ENCODE measurements at places on chromosomes 5 and 9.
A peak's percentile ranks its signal among the peaks of the same experiment; 100 is the strongest.

GRCh38 chr5:173627860-173628392 is 11.5 kb upstream of the BOD1 start:
- no peaks in the 10 kb centered on the region for H3K4me1 ChIP-seq
- no peak overlapping the region for H3K27ac ChIP-seq
- DNase-seq = no peak
- H3K27me3 ChIP-seq = no peaks in the 10 kb centered on the region
- H3K4me3 ChIP-seq = no peak overlapping the region
- no peaks in the 10 kb centered on the region for H3K36me3 ChIP-seq

GRCh38 chr9:22446589-22446949 is at the start of gene DMRTA1:
Gene DMRTA1 (plus strand): TSS chr9:22446824. CDS start chr9:22447066, 242 bp downstream.
- H3K4me1 ChIP-seq = peaks cover 13% of the 10 kb centered on the region
- H3K4me3 ChIP-seq = peak within 1 kb of the TSS; percentile 22
- DNase-seq = no peak

DNA sequence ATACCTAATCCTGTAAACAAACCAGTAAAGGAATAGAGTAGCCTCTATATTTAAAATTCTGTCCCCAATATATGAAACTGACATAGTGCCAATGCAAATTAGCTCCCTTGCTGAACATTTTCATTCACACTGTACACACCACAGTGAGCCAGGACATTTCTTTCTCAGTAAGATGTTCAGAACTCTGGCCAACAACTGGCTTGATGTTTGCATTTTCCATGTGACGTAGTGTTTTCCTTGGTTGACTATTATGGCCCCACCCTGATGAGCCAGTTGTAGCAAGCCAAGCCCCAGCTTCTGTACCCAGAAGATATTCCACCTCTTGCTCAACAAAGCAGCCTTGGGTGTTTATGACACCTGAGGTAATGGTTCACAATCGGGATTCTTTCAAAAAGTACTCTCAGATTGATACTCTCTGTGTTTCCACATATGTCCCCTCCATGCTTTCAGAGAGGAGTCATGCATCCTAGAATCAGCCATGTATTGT is 17.7 kb upstream of the ANXA1 start:
- H3K27ac ChIP-seq = no peak overlapping the region
- H3K36me3 ChIP-seq = no peaks in the 10 kb centered on the region
- H3K27me3 ChIP-seq = no peaks in the 10 kb centered on the region
- no peak for DNase-seq
- peaks cover 35% of the 10 kb centered on the region for H3K4me1 ChIP-seq
- H3K4me3 ChIP-seq = no peak overlapping the region

DNA sequence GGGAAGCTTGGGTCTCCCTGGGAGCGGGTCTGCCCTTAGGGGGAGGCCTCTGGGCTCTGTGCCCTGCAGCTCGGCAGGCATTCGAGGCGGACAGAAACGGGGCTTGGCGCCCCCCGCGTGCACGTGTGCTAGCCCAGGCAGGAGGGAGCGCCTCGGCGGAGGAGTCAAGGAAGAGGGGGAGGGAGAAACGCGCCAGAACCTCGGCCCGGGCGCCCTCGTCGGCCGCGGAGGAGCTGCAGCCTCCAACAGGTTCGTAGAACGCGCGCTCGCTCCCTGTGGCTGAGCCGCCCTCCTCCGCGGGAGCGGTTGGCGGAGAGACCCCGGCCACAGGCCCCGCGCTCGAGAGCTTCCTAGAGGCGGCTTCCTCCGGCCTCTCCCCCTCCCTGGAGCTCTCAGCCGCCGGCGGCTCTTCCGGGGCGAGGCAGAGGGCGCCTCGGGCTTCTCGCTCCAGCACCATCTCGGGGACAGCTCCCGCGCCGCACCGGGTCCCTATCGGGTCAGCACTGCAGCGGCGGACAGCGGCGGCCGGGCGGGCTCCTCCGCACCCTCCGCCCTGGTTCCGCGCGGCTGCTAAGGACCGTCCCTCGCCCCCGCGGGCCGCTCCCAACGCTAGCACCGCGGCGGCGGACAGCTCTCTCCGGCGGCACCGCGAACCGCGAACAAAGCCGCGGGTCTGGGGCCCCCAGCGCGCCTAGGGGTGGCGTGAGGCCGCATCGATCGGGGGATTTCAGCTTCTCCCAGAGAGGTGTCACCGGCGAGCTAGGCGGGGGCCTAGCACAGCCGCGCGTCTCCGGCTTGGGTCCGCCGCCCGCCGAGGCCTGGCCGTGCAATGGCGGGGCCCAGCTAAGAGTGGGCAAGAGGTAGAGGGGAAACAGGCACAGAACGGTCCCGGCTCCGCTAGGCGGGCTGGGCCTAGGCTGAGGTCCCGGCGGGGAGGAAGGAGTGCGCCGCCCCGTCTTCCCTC is 74.6 kb upstream of the CPLX2 start:
- no peak overlapping the region for H3K27ac ChIP-seq
- no peaks in the 10 kb centered on the region for H3K36me3 ChIP-seq
- H3K4me1 ChIP-seq = peaks cover 16% of the 10 kb centered on the region
- H3K4me3 ChIP-seq = no peak overlapping the region
- DNase-seq = peak; percentile 84

- H3K4me1 ChIP-seq = no peaks in the 10 kb centered on the region
- H3K36me3 ChIP-seq = no peaks in the 10 kb centered on the region
- H3K4me3 ChIP-seq = no peak overlapping the region
- no peak overlapping the region for H3K27ac ChIP-seq
- no peaks in the 10 kb centered on the region for H3K27me3 ChIP-seq
Observed at GRCh38 chr5:94544875-94545547, 73.4 kb downstream of the KIAA0825 start.

DNA sequence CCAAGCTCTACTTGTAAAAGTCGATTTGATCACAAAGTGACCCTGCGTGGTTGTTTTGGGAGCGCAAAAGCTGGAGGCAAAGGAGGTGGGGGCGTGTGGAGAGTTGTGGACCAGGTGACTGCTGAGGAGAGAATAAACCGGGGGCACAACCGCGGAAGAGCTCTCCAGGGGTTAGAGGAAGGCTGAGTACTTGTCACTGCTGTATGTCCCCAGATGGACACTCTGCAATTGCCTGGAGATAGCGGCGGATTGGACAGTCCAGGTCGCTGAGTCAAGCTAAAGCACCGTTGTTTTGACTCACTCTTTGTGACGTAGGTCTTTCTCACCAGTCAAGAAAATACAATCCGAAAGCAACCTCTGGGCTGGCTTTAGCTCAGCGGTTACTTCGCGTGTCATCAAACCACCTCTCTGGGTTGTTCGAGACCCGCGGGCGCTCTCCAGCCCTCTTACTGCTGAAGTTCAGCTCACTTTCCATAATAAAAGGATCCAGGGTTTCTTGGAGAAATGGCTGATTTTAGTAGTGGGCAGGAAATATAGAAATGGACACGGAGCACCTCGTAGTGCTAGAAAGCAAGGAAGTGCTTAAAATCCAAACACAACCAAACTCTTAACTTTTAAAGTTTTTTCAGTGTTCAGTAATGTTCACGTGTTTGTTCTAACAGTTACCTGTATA is 25.7 kb downstream of the ZMAT2 start:
- no peaks in the 10 kb centered on the region for H3K27me3 ChIP-seq
- peaks cover 6% of the 10 kb centered on the region for H3K4me1 ChIP-seq
- peak overlapping the region; percentile 39 for H3K4me3 ChIP-seq
- no peak overlapping the region for H3K27ac ChIP-seq
- H3K36me3 ChIP-seq = no peaks in the 10 kb centered on the region
- DNase-seq = peak; percentile 62

DNA sequence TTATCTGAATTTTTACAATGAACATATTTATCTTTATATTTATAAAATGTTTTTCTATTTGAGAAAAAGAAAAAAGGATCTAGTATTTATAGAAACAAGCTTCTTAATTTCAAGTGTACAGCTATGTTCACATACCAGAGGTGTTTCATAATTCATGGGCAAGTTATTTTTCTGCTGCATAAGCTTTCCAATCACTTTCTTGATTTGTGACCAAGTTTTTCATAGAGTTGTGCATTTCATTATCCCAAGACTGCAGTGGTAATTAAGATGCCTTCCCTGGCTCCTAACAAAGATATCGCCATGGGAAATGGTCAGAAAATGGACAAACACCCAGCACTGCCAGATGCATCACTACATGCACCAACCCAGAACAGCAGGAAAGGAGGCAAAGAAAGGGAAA is 124.6 kb downstream of the GNAQ start:
- no peaks in the 10 kb centered on the region for H3K27me3 ChIP-seq
- H3K4me3 ChIP-seq = no peak overlapping the region

- no peak for DNase-seq
- no peaks in the 10 kb centered on the region for H3K36me3 ChIP-seq
- no peaks in the 10 kb centered on the region for H3K27me3 ChIP-seq
- H3K27ac ChIP-seq = no peak overlapping the region
Observed at GRCh38 chr5:122415030-122415800, 103.2 kb downstream of the SNCAIP start.

DNA sequence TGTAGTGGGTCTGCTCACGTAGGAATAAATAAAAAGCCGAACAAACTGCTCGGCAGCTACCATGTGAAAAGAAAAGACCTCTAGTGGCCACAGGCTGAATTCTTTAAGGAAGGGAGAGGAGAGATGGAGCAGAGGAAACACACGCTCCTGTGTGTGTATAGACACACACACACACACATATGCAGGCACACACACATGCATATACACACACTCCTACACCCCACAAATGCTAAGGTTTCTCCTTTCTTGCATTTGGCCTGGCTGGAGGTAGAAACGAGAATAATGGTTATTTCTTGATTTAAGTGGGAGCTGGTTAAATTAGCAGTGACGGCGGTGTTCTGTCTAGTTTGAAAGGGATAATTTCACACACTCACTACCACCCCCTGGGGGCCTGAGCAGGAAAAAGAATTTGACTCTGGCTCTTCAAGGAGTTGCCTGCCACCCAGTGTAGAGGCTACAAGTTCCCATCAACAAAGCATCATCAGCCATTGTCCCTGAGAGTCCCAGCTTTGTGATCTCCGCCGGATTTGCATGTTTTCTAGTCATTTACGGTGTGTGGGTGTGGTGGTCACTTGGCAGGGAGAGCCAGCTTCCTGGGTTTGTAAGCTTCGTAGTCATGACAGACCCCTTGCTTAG is at the start of gene INSYN2B:
Gene INSYN2B, minus strand, starts transcription at position 78 of the 636 bp plus-strand sequence. CDS start 96,597 bp downstream, outside the sequence.
- H3K27me3 ChIP-seq = no peaks in the 10 kb centered on the region
- no peaks in the 10 kb centered on the region for H3K4me1 ChIP-seq
- peaks cover 26% of the 10 kb centered on the region for H3K36me3 ChIP-seq
- DNase-seq = no peak

DNA sequence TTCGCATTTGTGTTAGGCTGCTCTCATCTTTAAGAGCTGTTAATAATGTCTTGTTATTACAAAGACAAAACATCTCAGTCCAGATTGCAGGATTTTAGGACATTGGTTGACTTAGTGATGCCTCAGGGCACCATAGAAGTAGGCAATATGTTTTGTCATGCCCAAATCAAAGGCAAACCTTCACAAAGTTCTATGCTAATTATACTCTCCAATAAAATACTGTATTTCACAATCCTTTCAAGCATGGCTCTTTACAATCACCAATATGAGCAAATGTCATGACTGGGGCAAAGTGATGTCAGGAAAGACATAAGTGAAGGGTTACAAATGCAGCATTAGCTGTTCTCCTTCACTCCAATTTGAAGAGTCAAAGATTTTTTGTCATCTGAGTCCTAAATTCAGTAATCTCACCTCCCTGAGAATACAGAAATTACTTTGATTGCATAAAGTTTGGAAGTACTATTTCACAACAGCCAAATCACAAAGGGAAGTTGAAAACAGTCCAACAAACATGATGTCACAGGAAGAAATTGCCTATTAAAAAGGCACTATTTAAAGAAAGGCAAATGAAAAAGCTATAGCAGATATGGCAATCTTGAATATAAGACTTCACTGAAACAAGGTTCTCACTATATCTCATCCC is 303.2 kb downstream of the PRR16 start:
- DNase-seq = no peak
- H3K4me1 ChIP-seq = no peaks in the 10 kb centered on the region
- no peaks in the 10 kb centered on the region for H3K27me3 ChIP-seq
- no peaks in the 10 kb centered on the region for H3K36me3 ChIP-seq

- H3K4me3 ChIP-seq = no peak overlapping the region
- peak; percentile 11 for DNase-seq
- no peaks in the 10 kb centered on the region for H3K36me3 ChIP-seq
- no peak overlapping the region for H3K27ac ChIP-seq
Observed at GRCh38 chr5:137320056-137321045, 178.8 kb downstream of the SPOCK1 start.

DNA sequence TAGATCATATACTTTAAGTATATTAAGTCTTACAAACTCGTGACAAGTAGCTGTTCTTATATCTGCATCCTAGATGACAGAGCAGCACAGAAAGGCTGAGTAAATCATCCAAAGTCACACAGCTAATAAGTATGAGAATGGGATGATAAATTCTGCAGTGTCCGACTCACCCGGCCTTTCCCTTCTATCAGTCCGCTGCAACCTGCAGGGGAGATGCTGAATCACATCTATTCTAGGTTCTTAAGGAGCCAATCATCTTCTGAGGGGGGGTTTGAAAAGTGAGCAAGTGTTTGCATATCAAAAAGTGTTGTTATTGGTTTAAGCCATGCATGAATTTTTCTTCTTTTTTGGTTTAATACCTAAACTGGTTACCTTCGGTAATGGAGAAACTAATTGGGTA is 38.9 kb downstream of the ADAMTS16 start:
- no peaks in the 10 kb centered on the region for H3K36me3 ChIP-seq
- H3K27me3 ChIP-seq = no peaks in the 10 kb centered on the region
- H3K4me3 ChIP-seq = no peak overlapping the region
- H3K4me1 ChIP-seq = no peaks in the 10 kb centered on the region
- no peak overlapping the region for H3K27ac ChIP-seq
- no peak for DNase-seq

DNA sequence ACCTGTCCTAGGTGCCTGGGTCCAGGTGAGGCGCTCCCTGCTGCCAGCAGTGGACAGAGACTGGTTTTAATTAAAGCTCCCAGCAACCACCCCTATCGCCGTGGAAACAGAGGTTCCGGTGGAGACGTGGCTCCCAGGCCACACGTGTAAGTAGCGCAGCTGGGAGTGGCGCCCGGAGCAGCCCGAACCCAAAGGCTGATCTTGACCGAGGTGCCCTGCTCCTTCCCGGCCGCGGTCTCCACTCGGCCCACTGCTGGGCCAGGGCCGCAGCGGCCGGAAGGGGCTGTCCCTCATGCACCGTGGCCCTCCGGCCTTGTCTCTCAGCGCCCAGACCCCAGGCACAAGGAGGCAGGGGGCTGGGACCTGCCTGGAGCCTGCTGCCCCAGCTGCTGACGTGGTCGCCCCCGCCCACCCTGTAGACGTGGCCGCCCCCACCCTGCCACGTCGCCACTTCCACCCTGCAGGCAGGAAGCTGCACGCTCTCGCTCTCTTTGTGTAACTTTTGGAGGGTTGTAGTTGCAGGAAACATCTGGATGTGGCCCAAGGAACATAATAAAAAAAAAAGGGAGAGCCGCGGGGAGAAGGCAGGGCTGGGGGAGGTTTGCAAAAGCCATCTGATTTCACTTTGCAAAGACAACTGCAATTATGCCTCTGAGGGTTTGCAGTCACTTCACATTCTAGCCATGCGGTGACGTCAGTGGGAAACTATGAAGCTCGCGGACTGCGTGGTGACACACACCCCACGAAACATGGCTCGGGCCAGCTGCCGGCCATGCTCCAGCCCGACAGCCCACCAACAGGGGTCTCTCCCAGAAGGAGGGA is 129.9 kb downstream of the RXRA start:
- peak overlapping the region; percentile 62 for H3K4me3 ChIP-seq
- H3K36me3 ChIP-seq = no peaks in the 10 kb centered on the region
- H3K27me3 ChIP-seq = no peaks in the 10 kb centered on the region
- H3K27ac ChIP-seq = peak overlapping the region; percentile 64
- peaks cover 22% of the 10 kb centered on the region for H3K4me1 ChIP-seq

All from CD4-positive, alpha-beta memory T cell (primary cell).